GM19239 (cell line): ENCODE measurements at places on chromosomes 3 and 15.

GRCh38 chr3:86988235-86988634 is 2.7 kb downstream of the VGLL3 start:
- no peak for DNase-seq

DNA sequence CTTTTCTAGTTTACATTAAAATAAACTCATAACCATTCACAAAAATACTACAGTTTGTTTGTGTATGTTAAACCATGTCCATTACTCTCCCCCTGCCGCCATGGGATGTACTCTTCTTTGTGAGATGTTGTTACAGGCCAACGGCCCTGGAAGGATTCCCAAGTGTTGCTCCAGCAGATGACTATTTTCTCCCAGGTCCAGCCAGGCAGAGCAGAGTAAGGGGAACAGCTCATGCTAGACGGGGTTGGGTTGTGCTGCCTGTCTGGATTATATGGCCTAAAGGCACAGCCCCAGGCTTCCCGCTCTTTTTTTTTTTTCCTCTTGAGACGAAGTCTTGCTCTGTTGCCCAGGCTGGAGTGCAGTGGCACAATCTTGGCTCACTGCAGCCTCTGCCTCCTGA is 24.5 kb upstream of the SLCO2A1 start:
- no peak for DNase-seq

DNA sequence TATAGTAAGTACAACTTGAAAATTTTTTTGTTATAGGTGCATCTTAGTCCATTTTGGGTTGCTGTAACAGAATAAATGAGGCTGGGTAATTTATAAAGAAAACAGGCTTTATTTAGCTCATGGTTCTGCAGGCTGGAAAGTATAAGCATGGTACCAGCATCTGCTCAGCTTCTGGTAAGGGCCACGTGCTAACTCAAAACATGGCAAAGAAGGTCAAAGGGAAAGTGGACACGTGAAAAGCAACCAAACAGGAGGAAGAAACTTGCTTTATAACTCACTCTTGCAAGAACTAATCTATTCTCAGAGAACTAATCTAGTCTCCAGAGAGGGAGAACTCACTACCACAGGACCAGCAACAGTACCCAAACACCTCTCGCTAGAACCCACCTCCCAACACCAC is 9.1 kb downstream of the HDGFL3 start:
- no peak for DNase-seq

DNA sequence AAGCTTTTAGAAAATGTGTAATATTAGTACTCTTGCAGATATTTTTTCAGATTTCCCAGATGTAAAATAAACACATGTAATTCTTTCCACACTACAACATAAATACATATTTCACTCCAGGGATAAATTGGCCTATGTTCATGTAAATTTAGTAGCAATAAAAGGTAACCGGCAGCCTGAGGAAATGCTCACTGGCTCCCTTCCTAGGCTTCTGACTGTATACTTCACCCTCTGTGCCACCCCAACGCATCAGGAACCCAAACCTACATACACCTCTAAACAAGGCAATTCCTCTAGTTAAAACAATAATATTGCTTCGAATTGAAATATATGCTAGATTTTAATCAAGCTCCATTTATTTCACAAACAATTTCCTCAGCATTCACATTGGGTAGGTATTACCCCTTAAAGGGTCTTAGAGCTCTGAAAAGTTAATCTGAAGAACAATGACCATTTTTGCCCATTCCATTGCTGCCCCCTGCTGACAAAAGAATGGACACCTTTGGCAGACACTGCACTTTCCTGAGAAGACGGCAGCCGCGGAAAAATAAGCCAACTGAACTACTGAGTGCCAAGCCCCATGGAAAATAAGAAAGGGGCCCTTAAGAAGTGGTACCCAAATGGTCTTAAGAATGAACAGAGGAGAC is 212.5 kb downstream of the OSBPL10 start:
- DNase-seq, result no peak

GRCh38 chr3:185405664-185406063 is 42.7 kb downstream of the MAP3K13 start:
- no peak for DNase-seq

- peak; percentile 1 for DNase-seq
Measured at GRCh38 chr3:81554388-81554787, 207.1 kb downstream of the GBE1 start.

- DNase-seq, result no peak
Measured at GRCh38 chr15:65986416-65986815, 117.1 kb downstream of the RAB11A start.

- no peak for DNase-seq
Measured at GRCh38 chr3:32354362-32354778, 37.3 kb upstream of the CMTM7 start.

DNA sequence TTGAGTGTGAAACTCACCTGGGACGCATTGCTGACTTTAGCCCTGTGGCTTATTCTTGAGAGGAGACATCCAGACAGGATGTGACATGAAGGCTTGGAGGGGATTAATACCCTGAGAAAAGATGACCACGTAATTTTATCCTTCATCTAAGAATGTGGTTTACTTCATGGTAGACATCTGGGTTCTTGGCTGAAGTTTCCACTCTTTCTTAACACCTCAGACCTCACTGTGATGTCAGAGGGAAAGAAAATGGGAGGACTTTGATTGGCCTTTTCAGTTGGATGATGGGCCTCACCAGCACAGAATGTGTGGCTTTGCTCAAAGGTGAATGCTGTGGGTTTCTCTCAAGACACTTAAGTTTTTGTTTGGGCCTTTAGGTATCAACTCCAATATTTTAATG is 16.5 kb downstream of the GORASP1 start:
- DNase-seq, result no peak

DNA sequence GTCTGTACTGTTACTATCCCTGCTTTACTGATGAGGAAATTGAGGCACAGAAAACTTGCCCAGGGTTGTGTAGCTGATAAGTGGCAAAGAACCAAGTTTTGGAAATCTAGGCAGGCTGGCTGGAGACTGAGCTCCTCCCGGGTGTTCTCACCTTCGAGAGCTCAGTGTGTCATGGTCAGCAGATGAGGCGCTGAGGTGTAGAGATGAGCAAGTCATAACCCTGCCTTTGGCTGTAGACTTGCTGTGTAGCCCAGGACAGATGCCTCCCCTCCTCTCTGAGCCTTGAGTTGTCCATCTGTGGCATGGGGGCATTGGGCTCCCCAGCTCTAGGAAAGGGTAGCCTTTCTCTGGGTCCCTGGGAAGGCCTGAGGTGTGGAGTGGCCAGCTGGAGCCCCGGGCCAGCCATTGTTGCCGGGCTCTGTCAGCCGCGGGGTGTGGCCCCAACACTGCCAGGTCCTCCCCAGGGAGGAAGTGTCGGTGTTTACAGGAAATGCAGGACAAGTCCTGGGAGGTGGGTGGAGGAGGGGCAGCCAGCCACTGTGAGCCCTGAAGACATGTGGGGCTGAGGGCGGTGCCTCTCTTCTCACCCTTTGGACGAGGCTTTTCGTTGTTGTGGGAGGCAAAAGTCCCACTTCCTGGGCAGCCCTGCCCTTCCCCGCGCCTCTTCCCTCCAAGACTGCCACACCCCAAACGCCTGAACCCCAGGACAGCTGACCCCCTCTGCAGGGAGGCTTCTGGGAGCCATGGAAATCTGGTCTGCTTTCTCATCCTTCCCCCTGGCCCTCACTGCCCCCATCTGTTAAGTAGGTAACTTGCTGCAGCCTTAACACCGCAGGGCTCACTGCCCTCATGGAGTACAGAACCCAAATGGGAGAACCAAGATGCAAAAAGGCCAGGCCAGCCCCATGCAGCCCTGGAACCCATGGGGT is 29.1 kb downstream of the FGD5 start:
- DNase-seq, result peak; percentile 52

DNA sequence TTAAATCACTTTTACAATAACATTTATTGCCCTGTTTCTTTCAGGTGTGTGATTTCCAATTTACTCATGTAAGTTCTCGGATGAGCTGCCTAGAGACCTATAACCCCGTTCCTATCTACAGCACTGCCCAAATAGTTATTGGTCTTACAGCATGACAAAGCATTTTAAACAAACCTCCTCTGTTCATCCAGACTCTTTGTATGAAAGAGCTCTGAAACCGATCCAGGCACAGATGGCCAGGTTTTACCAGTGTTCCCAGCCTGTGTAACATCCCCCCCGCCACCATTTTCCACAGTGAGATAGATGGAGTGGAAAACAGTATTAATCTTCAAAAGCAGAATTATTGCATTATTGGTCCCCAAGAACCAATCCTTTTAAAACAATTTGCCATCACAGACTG is 59.0 kb upstream of the SPTSSB start:
- no peak for DNase-seq

DNA sequence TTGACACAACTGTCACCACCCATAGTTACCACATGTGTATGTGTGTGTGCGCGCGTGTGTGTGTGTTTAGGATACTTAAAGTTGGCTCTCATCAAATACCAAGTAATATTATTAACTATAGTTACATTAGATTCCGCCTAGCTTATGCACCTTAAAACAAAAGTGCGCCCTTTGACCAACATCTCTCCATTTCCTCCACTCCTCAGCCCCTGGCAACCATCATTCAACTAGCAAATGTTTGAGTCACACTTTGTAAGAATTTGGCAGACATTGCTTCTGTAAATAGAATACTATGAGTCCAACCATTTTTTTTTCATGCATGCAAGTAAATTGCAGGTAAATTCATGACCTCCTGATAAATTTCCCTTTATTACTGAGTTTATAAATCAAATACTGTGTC is 169.3 kb downstream of the GBE1 start:
- DNase-seq, result no peak

GRCh38 chr3:196454935-196455334 is 22.7 kb upstream of the UBXN7 start:
- DNase-seq, result no peak

DNA sequence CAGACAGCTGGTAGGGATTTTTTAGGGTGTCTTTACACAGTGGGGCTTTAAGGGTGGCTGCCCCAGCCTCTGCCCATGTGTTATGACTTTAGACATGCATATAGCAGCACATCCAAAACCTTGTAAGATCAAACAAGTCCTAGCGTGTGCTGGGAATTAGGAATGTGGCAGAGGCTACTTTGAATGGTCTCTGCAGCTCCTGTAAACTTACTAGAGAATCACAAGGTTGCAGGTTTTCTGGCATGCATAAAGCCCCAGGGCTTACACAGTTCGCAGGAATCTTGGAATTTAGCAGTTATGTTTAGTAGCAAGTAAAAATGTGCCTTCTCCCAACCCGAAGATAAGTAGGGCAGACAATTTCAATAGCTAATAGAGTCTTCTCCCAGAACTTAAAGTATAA is 46.9 kb upstream of the COL6A6 start:
- no peak for DNase-seq

DNA sequence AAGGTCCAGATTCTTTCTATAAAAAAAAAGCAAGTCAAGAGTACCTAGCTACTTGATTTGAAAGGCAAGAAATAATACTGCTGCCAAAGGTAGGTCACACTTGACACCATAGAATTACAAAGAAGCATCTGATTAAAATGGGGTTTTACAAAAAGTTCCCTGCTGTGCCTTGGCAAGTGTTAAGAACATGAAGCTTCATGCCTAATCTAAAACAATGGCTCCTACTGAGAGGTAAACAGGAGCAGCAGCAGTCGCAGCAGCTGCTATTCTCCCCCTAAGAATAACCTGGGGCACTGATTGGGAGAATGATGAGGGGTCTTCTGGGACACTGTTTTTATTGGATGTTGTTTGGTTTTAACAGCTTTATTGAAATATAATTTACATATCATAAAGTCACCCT is 14.1 kb downstream of the UBP1 start:
- no peak for DNase-seq

DNA sequence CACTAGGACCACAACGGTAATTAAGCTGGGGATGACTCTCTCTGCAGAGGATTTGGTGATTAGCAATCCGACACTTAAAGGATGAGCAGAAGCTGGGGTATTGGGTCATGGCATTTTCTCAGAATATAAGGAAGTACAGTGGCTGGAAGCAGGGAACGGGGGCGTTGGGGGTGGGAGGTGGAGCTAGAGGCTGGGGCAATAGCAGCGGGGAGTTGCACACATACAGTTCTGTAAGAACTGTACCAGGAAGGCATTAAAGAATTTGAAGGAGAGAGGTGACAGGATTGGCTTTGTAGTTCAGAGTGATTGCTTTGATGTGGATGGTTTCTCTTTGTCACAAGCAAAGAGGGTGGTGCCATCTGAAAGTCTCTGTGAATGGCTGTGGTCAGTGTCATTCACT is 28.2 kb downstream of the PSMD6 start:
- no peak for DNase-seq

- no peak for DNase-seq
Measured at GRCh38 chr15:58078591-58078990, 13.1 kb upstream of the ALDH1A2 start.

DNA sequence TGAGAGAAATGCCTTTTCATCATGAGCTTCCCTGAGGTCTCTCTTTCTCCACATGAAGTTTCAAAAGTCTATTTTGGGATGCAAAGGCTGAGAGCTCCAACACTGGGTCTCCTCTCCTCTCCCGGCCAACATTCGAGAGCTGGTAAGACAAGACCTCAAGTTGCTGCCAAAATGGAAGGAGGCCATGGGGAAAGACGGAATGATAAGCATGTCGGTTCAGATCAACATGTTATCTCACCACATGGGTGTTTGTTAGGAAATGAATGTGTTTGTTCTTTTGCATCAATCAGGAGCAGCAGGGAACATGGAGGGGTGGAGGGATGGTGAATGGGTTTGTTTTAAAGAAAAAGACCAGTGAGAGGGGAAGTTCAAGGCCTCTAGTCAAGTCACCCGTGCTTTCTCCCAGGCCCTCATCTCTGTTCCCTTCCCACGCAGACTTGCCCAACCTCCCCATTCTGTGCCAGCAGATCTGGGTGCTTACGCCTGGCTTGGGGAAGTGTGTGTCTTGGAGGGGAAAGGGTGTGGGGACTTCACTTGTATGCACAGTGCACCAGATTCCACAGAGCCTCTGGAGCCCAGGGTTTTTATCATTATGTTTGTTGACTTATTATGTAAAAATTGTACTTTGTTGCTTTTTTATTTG is 23.5 kb upstream of the ATP10A start:
- DNase-seq, result no peak

DNA sequence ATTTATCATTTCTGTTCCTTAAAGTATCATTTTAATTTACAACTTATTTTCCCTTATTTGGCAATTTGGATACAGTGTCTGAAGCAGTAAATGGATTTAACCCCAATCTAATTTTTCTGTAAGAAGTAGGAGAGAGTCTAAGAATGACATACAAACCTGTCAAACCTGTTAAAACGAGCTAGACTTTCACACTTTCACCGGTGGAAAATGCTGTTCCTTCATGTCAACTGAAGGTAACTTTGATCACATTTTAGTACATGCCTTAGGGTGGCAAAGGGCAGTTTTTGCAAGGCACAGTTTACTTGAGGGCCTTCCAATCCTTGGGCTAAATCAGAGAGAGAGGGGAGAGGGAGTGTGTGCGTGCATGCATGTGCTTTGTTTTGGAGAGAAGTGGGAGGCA is 221.4 kb downstream of the THSD4 start:
- no peak for DNase-seq

DNA sequence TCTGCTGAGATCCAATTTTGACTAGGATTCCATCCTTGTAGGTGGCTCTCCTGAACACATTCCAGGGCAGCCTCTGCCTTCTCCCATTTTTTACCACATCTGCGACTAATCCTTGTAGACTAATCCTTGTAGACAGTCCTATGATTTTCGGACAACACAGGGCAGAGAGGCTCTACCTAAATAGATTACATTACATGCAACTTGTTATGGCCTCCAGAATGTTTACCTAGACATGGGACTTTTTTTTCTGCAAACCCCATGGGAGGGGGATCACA is 239.3 kb upstream of the WNT5A start:
- DNase-seq, result no peak
